ENCODE measurements at places on chromosomes 12 and 14.
A peak's percentile ranks its signal among the peaks of the same experiment; 100 is the strongest.

GRCh38 chr12:15996948-15997347 is 85.8 kb downstream of the DERA start:
- no peak for DNase-seq

DNA sequence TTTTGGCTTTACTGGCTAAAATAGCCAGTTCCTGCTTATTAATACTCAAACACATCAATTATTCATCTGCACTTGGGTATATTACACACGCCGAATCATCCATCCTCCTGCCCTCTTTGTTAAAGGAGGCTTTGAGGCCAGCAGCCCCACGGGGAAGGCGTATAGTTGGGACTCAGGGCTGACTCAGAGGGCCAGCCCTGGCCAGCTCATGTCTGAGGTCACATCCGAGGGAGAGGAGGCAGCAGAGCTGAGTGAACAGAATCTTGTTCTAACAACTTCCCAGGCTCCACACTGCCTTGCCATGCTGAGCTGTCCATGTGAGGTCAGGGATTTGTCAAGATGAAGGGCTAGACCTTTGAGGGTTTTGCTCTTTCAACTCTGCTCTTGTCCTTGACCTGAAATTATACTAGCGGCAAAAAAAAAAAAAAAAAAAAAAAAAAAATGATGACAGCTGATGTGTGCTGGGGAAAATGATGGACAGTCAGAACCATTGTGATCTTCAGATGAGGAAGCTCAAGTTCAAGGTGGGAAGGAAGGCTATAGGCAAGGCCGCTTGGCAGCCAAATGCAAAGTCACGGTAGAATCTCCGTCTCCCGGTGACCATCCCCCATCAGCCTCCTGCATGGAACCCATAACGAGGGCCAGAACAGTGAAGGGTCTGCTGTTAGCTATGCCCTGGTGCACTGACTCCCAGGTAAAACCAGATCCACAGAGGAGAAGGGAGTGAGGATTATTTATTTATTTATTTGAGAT is 12.5 kb upstream of the MARK3 start:
- DNase-seq, result peak; percentile 86

GRCh38 chr12:47025349-47025748 is 54.1 kb upstream of the PCED1B start:
- DNase-seq, result no peak

GRCh38 chr12:68175557-68176061 is 16.1 kb upstream of the IFNG start:
- no peak for DNase-seq

DNA sequence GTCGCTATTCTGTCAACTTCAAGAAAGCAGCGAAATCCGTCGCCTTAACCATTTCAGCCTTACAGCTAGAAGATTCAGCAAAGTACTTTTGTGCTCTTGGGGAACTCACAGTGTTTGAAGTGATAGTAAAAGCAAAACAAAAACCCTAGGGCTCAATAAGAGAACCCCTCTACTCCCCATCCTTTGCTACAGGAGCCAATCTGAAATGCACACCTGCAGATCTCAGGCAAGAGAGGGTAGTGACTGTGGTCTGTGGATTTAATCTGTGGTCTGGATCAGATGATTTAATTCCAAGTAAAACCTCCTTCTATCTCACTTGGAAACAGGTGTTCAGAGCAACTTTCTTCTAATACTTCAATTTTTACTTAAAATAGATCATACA is 422.9 kb upstream of the OR4E1 start:
- DNase-seq, result no peak

DNA sequence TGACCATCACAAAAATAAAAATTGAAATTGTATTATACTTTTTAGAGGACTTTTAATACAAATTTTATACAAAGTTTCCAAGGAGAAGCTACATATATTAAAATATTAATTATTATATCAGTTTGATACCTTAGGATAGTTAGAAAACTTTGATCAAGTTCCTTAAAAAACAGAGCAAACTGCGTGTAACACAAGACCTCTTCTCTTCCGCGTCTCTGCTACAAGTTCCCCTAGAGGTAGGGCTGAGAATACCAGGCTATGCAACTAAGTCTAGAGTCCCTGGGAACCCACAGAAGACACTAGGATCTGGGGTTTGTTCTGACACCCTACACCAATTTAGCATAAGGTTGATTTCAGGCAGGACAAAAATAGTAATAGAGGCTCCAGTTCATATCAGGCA is 319.0 kb downstream of the FOXG1 start:
- peak; percentile 57 for DNase-seq

Measured in choroid plexus epithelial cell (primary cell).